Fibroblast of skin of left biceps (primary cell): ENCODE measurements at places on chromosomes 1 and 21.

- DNase-seq: no peak
Observed at GRCh38 chr1:161838362-161838761, 72.2 kb downstream of the ATF6 start.

DNA sequence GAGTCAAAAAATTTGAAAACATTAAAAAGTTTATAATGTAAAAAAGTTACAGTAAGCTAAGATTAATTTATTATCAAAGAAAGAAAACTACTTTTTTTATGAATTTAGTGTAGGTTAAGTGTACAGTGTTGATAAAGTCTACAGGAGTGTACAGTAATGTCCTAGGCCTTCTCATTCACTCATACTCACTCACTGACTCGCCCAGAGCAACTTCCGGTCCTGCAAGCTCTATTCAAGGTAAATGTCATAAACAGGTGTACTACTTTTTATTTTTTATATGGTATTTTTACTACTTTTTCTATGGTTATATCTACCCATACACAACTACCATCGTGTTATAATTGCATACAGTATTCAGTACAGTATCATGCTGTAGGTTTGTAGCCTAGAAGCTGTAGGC, 49.6 kb downstream of the TBX19 start:
- no peak for DNase-seq

DNA sequence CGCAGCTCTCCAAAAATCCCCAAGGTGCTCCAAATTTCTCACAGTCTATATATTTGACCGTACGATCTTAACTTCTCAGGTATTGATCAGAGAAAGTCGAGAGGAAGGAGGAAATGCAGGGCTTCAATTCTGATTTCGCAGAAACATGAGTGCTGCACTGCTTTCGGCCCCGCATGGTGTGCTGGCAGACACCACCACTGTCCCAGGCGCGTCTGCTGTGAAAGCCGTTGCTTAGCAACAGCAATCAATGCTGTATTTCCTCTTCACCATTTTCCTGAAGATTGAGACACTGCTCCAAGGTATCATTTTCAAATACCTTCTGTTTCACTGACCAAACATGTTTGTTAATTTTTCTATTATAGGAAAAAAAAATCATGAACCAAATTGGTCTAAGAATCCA, 296.3 kb downstream of the SMYD3 start:
- DNase-seq: no peak

- DNase-seq: no peak
Observed at GRCh38 chr1:171014880-171015279, 75.8 kb upstream of the FMO3 start.
